A673 (cell line): ENCODE measurements at places on chromosomes 2 and 18. TPM values are rescaled to one million over a fixed set of nuclear protein-coding genes. Genes with fewer than 3 reads are reported as not detected.

The C2orf80 gene
- total RNA-seq = not detected in 2 replicates

The OTX1 gene
- 1.1 and 2.1 TPM in 2 replicates for total RNA-seq

The CHRNG gene
- not detected in 2 replicates for total RNA-seq

The MROH2A gene
- total RNA-seq = 0.92 and 1.3 TPM in 2 replicates

The PSTPIP2 gene
- 5.7 and 6.3 TPM in 2 replicates for total RNA-seq
